RCC 7860 (cell line): ENCODE measurements at places on chromosomes 3 and 15.

GRCh38 chr3:104190681-104191080 lies 1176.0 kb upstream of the ALCAM start:
- DNase-seq, result no peak

GRCh38 chr3:127092776-127093175 lies 100.2 kb upstream of the PRR23E start:
- no peak for DNase-seq

GRCh38 chr3:60215946-60216345 lies 1035.3 kb downstream of the FHIT start:
- no peak for DNase-seq

DNA sequence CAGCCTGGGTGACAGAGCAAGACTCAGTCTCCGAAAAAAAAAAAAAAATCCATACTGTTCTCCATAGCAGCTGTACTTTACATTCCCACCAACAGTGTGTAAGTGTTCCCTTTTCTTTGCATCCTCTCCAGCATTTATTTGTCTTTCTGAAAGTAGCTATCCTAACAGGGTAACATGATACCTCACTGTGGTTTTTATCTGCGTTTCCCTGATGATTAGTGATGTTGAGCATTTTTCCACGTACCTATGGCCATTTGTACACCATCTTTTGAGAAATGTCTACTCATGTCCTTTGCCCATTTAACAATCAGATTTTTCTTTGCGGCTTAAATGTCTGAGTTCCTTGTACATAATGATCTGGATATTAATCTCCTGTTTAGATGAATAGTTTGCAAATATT lies 119.3 kb downstream of the RFX7 start:
- no peak for DNase-seq

- DNase-seq, result no peak
These were observed 55.5 kb downstream of the RGMA start for GRCh38 chr15:93033434-93034045.

DNA sequence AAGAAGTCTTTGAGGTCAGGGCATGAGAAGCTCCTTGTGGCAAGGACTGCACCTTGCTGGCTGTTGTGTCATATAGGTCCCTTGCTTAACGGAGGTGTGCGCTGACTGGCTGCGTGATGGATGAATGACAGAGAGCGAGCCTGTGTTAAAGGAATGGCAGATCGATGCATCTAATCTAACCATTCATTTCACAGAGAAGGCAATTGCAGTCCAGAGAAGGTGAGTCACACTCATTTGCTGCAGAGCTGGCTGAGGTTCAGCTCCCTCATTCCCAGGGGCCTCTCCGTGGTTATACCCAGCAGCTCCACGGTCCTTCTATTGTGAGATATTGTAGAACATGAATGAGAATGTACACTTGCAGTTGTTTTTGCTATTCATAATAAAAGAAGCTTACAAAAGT lies 289.3 kb downstream of the EPHB1 start:
- DNase-seq, result no peak

DNA sequence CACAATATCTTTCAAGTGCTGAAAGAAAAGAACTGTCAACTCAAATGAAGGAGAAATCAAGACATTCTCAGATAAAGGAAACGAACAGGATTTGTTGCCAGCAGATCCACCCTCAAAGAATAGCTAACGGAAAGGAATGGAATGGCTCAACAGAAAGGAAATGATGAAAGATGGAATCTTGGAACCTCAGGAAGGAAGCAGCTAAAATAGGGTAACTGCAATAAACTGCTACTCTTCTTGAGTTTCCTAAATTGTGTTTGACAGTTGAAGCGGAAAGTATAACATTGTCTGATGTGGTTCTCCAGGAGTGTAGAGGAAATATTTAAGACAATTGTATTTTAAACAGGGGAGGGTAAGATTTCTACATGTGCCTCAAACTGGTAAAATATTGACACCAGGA lies 22.0 kb downstream of the PRR23E start:
- DNase-seq, result no peak

GRCh38 chr15:95646484-95647273 lies 683.8 kb upstream of the NR2F2 start:
- no peak for DNase-seq
